Stimulated activated naive CD4-positive, alpha-beta T cell (primary cell): ENCODE measurements at places on chromosomes 7 and 10.

GRCh38 chr10:88236121-88236743, 346.9 kb downstream of the RNLS start:
- DNase-seq, result no peak

DNA sequence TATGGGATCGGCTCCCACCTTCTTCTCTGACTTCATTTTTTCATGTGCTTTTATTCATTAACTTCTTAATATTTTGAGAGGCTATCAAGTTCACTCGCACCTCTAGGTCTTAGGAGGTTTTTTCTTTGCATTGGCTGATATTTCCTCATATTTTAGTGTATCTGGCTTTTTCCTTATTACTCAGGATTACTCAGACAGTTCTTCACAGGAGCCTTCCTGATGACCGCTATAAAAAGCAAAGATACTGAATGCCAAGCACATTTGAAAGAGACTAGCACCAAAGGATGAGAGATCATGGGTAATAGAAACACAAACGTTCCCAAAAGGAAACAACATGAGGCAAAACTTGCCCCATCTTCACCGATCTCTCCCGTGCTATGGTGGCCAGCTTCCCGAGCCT, 409.2 kb upstream of the KLF6 start:
- no peak for DNase-seq

DNA sequence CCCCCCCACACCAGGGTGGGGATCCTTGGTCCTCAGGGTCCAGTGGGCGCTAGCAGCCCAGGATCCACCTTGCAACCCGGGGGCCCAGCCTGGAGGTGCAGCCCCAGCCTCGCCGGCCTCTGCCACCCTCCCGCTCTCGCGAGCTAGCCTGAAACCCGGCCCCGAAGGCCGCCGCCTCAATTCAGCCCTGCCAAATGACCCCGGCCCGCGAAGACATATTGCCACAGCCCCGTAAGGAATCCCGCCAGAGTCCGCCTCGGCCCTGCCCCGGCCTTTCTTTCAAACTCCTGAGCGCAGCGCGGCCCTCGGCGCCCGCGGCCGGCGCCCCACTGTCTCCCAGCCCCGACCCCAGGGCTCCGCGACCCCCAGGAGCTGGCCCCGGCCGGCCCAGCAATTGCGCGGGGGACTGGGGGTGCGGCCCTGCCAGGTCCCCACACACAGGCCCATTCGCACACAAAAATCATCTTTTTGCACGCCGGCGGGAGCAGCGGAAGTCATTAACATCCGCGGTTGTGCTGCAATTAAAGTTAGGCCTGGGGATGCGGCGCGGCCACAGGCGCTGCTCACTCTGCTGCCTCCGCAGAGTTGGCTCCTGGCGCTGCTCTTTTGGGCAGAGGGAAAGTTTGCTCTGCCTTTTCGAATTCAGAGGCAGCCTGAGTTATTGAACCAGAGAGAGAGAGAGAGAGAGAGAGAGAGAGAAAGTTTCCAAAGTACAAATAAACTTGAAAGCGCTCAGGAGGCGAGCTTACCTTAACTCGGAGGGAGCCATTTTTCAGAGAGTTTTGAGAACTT, 4.0 kb downstream of the HOXA5 start:
- no peak for DNase-seq

DNA sequence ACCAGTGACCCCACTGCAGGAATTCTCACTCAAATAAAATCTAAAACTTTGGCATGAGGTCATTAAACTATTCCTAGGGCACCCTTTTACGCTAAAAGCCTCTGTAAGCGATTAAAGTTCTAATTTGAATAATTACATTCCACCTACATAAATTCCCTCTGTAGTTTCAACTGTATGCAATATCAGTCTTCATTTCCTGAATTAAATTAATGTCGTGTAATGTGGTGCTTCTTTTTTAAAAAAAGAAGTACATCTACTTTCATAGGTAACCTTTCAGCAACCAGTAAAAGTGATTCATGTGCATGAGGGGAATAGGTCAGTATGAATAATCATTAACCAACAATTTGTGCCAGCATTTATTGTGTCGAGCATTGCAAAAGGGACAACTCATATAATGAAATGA, 44.7 kb downstream of the IMMP2L start:
- DNase-seq, result no peak

- DNase-seq, result no peak
Measured at GRCh38 chr10:34575882-34576281, 239.2 kb downstream of the PARD3 start.

DNA sequence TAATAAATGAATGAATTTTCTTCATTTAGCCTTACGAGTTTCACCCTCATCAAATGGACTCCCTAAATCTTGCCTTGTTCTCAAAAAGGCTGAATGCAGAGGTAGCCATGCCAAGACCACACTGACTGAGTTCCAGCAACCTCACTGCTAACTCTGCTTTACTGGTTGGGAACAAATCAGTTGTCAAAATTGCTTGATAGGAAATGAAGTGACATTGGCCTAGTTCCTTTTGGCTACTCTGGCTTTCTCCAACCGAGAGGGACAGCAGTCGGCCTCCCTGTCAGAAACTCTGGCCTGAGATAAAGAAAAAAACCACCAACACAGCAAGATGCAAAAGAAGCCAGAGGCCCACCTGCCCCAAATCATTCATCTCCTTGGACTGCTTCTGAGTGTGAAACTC, 87.0 kb downstream of the PPP1R3C start:
- no peak for DNase-seq

DNA sequence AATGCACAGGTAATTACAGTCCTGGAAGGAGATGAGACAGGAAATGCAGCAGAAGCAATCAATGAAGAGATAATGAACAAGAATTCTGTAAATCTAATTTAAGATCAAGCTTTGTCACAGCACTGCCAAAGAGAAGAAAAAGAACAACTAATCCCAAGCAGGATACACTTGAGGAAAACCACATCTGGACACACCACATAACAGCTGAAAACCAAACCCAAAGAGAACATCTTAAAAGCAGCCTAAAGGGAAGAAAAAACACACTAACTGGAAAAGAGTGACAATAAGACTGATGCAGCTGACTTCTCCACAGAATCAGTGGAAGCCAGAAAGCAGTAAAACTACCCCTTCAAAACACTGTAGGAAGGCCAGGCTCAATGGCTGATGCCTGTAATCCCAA, 10.2 kb downstream of the CYTH3 start:
- no peak for DNase-seq

DNA sequence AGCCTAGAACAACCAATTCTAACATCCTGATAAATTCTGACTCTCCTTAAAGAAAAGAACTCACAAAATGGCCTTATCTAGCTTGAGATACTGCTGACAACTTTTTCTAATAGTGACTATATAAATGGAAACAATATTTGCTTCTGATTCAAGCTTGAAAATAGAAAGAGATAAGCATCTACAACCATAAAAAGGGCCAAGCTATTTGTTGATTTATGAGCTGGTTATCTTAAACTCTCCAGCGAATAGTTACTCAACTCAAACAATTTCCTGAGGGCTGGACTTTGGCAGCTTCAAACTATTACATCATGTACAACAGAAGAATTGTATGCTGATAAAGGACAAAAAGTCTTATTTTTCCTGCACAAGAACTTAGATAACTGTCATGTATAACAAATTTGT, 4.6 kb downstream of the USP54 start:
- DNase-seq, result no peak

GRCh38 chr10:126904818-126905701, at the start of gene DOCK1:
Gene DOCK1 (plus strand): TSS chr10:126905428. CDS start chr10:126905518, 90 bp downstream.
- no peak for DNase-seq

DNA sequence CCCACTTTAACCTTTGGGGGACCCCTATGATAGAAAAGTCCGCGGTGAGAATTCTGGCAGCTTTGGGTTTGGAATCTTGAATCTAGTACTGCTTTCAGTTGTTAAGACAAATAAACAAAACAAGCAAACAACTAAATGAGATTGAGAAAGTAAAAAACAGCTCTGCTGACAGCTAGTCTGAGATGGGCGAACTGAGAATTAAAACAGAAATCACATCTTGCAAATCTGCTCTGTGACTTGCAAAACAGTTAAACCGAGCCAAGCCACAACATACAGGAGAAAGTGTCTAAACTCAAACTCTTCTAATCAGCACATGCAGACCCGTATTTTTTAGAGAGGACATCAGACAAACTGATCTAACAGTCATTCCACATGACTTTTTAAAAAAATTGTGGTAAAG, 110.4 kb downstream of the SH2D4B start:
- DNase-seq, result no peak
